ENCODE measurements at places on chromosomes 5 and 9.

DNA sequence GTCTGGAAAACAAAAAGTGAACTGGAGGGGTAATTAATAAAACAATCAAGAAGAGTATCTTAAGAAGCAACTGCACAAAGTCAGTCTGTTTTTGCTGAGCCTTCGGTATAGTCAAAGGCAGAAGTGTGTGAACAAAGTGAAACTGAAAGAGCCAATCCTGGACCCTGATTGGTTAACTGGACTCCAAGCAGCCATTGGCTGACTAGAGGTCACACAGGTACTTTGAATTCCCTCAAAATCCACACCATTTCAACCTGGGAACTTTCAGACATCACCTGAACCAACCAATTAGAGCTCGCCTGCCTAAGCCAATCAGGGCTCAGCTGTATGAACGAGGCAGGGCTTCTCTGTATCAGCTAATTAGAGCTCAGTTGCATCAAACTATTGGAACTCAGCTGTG lies 286.7 kb downstream of the TLE4 start:
- no peak for DNase-seq

GRCh38 chr5:172216345-172216744 lies 22.4 kb downstream of the EFCAB9 start:
- DNase-seq = no peak

DNA sequence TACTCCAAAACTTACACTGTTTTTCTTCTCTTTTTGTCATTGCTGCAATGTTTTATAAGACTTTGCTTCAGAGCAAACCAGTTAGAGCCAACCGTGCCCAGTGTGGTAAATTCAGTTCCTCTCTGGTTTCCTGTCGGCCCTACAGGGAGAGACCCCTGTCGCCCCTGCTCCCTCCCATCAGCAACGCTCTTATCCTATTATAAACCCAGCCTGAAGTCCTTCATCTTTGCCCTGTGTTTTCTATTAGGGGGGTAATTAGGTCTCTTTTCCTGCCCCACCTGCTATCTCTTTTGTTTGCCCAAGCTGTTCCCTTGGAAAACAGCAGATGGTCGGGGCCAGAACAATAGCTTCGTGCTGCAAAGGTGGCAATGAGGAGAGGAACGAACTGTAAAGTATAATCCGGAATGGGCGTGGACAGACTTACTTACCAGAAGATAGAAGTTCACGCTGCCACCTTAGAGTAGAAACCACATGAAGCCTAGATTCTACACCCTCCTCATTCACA lies 21.4 kb upstream of the OTULINL start:
- no peak for DNase-seq

- DNase-seq = no peak
Measured at GRCh38 chr5:1262381-1262780, 32.5 kb downstream of the TERT start.

DNA sequence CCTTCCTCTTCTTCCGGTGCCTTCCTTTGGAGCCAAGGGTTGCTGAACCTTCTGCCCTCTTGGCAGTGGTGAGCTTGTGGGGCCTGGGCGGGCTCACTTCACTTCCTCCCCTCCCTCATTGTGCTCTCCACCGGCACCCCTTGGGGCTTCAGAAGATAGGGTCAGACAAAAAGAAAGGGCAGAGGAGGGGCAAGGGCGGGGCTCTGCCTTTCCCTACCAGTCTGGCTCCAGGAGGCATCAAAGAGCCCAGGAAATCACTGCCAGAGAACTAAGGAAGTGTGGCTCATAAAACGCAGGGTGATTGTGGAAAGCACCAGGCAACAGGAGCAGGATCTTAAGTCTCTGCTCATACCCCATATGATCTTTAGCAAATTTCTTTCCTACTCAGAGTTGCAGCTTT lies 34.8 kb downstream of the ACOT12 start:
- DNase-seq = no peak

DNA sequence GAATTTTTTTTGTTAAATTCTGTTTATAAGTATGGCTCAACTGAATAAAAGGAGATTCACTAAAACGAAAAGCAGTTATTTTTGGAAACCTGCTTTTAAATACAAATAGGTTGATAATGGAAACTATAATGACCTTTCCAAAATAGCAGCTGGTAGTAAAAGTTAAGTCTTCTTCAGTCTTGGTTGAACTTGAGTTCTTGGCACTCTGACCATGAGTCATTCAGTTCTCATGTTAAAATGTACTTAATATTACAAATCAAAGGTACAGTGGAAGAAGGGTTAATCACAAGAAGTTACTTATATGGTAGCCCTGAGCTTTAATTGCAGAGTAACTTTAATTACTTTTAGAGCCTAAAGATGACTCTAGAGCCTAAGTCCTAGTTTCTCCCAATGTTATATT lies 62.1 kb downstream of the KLF9 start:
- DNase-seq = no peak

DNA sequence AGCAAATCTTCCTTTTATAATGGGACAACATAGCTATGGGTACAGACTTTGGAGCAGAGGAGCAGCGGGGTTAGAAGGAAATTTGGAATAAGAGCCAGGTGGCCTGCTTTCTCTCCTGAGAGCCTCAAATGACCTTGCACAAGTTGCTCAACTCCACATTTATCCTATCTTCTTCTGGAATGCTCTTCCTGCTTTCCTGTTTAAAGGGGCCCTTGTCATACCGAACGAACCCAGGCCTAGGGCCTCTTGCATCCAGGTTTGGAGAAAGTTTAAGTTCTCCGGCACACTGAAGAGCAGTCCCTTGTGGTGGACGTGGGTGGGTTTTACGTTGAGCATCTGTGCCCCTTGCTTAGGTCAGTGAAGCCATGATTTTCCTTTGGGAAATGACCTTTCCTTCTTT lies 197.9 kb upstream of the NR3C1 start:
- DNase-seq = no peak

Data from hematopoietic multipotent progenitor cell treated with erythropoietin and hydrocortisone succinate and interleukin-3 and kit ligand, for 17 days (in vitro differentiated cells).